ENCODE measurements at places on chromosomes 4 and X. TPM values are rescaled to one million over a fixed set of nuclear protein-coding genes. Genes with fewer than 3 reads are reported as not detected.

The FHDC1 gene
- 0.96 TPM for polyA plus RNA-seq

The P2RY10 gene
- polyA plus RNA-seq = not detected

The SHISA3 gene
- not detected for polyA plus RNA-seq

DNA sequence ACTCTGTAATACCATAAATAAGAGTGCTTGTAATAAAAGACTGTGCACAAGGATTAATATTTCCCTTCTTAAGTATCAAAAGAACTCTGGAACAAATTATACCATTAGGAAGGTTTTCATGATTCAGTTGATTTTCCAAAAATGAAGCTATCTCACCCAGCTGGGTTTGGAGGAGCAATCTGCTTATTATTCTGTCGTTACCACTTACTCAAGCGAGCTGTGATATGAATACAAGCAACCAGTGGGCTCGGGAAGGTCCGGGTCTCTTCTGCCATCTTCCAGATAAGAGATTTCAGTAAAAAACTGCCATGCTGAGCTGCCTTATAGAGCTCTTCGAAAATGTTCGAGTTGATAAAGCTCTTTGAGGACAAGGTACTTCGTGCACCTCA is 15.3 kb downstream of the SMIM20 start:
- DNase-seq = no peak

DNA sequence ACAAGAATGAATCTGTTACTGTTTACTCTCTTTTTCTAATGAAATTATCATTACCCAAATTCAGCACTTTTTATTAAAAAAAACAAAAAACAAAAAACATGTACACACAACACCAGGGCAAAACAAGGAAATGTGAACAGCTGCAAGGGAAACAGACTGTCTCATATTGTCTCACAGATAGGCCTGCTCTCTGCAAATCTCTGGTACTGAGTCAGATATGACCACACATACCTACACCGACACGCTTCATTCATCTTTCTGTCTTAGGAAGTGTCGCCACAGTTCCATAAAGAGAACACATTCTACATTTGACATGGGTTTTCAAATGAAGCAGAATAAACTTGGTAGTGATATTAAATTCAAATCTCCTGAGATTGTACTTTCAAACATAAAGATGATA is 92.2 kb upstream of the GPR34 start:
- no peak for DNase-seq

- no peak for DNase-seq
Measured at GRCh38 chrX:155334486-155335336, at the start of gene CLIC2. Gene CLIC2 (minus strand): TSS chrX:155334614. CDS start chrX:155334427, 187 bp downstream.

DNA sequence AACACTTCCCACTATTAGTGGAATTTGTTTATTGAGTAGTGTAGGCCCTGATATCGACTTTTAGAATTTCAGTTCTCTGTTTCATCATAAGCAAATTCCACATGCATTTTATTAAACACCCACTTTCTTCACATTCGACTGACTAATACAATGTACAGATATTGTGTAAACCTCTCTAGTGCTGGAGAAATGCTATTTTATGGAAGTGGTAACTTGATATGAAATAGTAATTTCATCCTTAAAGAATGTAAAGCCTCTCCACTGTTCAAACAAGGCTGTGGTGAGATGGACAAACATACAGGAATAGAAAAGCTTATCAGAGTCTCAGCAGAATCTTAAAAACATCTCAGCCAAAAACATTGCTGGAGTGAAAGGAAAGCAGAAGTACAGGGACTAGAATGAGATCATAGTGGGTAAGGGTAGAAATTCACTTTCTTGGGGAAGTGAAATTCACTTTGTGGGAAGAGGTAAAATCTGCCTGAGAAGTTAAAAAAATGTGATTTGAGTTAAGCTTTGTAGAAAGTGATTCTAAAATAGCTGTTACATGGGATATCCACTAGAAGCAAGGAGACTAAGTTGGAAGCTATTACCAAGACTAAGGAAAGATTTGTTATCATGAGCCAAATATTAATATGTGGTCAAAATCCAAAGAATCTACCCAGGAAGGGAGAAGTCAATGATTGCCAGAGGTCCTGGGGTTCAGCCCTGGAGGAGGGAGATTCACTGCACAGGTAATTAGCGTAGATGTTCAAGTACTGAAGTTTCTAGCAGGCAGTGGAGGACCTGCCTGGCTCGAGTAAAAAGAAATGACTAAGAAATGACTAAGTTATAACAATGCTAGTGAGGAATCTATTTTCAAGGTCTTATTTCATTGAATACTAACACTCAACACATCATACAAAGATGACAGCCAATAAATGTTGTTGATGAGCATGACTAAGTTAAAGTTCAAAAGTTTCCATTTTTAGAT is 398.3 kb upstream of the FAM47C start:
- no peak for DNase-seq

DNA sequence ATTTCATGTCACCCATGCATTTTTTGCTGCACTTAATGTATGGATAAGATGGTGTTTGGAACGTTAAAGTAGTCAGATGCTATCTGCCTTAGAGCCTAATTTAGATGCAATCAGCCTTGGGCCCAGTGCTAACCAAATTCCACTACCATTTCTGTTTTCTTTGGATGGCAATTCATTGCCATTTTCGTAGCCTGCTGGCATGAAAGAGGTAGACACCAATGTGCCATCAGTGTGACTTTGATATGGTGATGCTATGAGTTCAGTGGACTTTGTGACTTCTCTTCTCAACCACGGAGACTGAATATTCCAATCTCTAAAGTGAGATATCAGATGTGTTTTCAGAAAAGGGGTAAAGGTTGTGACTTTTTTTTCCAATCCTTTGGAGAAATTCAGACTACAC is 1.5 kb downstream of the ETFDH start:
- no peak for DNase-seq

- DNase-seq = no peak
Measured at GRCh38 chr4:146274774-146275173, 60.4 kb downstream of the REELD1 start.

- DNase-seq = no peak
Measured at GRCh38 chrX:68895778-68896177, 67.0 kb downstream of the EFNB1 start.

DNA sequence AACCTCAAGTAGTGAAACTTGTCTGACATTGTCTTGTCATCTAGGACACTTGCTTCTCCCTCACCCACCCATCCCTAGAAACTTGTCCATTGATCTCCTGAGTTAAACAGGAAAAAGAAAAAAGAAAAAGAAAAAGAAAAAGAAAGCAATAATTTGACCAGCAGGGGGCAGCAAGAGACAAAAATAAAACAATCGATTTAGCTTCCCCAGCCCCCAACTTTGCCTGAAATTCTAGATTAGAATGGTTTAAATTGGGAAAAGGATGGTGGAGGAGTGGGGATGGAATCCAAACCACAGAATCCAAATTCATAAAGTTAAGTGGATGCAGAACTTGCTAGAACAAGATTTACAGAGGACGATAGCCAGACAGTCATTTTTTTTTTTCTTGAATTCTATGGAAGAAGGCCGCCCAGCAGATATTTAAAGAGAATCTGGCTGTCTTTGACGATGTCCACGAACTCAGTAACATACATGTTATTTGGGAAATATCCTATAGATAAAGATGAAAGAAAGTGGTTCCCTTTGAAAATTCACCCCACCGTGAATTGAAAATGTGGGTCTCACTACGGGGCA is 282.9 kb downstream of the USP46 start:
- no peak for DNase-seq
